ENCODE measurements at places on chromosomes 2 and 18.

- DNase-seq: no peak
Measured at GRCh38 chr2:137951586-137951985, 12.7 kb upstream of the HNMT start.

DNA sequence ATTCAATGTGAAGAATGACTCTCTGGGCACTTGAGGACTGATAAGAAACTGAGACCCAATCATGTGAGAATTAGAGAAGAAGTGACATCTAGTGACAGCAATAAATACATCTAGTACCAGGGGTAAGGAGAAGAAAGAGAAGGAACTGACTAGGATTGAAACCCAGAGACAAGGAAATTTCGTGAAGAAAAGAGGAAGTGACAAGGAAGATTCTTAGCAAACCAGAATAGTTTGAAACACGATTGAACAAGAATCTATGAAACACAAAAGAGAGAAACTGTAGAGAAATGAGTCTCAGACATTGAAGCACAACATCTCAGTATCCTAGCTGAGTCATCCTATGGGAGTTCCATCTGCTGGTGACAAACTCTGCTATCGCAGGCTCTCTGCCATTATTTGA, 571.9 kb upstream of the PKDCC start:
- no peak for DNase-seq

DNA sequence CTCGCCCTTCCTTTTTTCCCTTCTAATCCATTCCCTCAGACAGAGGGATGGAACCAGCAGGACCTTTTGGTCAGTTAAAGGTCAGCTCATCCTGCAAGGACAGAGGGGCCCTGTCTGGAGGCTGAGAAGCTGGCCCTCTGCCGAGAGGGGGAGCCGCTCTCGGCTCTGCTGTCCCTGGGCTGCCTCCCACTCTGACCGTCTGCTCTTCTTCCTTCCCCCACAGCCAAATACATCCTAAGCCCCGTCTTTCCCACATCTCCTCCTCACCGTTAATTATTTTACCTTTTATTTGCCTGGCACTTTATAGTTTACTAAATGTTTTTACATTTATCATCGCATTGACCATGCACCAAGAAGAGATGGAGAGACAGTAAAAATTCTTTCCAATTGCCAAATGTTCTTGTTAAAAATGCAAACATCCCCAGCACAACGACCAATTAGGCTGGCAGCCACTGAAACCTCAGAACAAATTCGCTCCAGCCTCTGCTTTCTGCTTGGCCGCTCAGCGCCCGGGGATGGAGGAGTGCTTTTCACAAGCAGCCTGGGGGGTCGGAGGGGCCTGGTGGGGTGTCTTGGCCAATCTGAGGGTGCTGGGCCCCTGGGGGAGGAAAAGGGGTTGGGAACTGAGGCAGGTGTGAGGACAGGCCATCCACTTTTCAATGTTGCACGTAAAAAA, 123.7 kb downstream of the TNS1 start:
- DNase-seq: no peak

DNA sequence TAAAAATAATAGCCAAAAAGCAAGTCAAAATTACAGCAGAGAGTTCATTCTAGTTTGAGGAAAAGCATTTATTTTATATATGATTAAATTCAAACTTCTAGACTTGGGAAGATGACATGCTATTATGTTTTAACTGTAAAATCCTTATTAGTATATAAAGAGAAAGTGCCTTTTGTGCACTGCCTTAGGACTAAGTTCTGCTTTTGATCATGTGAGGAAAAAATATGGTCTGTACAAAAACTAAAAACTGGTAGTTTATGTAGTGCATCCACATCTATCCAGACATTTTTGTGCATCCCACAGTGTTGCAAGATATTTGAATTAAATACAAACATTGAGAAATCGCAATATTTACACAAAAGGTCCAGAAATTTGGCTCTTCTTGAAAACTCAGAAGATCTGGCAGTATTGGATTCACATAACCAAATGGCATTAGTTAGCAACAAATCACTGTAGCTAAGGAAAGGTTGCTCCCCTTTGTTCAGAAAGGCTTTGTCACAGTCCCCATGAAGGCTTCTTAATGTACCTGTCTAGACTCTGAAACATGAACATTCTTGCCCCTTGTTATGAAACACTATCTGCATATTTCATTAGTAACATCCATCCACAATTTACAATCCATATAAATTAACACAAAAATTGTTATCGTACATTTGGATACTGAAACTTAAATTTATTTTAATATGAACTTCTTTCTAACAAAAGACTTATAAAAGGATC, 2.2 kb downstream of the MMADHC start:
- no peak for DNase-seq

DNA sequence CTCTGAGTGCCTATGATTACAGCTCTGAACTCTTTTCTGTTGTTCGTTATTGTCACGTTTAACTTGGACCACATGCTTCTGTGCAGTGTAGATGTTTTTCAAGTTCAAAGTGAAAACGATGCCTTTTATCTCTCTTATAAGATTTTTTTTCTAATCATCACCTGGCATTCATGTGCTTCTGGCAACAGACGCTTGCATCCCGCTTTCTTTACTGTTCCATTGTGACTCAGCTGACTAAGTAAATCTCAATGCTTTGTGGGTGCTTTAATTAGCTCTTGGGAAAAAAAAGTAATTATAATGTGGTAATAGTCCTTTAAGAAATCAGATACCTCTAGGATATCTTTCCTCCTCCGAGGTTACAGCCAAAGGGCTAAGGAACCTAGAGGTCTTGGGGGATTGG, 31.2 kb upstream of the RMP24 start:
- no peak for DNase-seq

- peak; percentile 58 for DNase-seq
Measured at GRCh38 chr2:109510136-109511028, 103.4 kb downstream of the SEPTIN10 start.

GRCh38 chr2:239348563-239349452, 52.0 kb downstream of the HDAC4 start:
- no peak for DNase-seq
